ENCODE measurements at places on chromosomes 7 and 10.
A peak's percentile ranks its signal among the peaks of the same experiment; 100 is the strongest.

DNA sequence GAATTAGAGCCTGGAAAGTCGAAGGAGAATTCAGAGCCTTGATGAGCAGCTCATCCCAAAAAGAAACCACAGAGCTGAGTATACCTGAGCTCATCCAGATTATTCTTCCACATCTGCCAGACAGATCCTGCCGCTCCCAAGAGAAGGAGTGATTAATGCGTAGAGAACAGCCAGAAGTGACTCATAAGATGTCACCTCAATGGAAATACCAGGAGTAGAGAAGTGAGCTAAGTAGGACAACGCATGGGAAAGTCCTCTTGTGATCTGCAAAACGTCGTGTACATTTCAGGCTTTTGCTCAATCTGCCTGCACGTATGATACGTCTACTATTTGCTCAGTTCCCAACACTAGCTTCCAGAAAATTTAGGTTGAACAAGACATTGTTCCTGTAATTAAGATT is 230.5 kb upstream of the AUTS2 start:
- DNase-seq: no peak

- DNase-seq: no peak
Observed at GRCh38 chr7:86930554-86931307, 128.7 kb downstream of the ELAPOR2 start.

- no peak for DNase-seq
Observed at GRCh38 chr10:58780476-58780875, 267.8 kb downstream of the BICC1 start.

GRCh38 chr7:51314726-51315125 is 1.9 kb downstream of the COBL start:
- DNase-seq: peak; percentile 82

DNA sequence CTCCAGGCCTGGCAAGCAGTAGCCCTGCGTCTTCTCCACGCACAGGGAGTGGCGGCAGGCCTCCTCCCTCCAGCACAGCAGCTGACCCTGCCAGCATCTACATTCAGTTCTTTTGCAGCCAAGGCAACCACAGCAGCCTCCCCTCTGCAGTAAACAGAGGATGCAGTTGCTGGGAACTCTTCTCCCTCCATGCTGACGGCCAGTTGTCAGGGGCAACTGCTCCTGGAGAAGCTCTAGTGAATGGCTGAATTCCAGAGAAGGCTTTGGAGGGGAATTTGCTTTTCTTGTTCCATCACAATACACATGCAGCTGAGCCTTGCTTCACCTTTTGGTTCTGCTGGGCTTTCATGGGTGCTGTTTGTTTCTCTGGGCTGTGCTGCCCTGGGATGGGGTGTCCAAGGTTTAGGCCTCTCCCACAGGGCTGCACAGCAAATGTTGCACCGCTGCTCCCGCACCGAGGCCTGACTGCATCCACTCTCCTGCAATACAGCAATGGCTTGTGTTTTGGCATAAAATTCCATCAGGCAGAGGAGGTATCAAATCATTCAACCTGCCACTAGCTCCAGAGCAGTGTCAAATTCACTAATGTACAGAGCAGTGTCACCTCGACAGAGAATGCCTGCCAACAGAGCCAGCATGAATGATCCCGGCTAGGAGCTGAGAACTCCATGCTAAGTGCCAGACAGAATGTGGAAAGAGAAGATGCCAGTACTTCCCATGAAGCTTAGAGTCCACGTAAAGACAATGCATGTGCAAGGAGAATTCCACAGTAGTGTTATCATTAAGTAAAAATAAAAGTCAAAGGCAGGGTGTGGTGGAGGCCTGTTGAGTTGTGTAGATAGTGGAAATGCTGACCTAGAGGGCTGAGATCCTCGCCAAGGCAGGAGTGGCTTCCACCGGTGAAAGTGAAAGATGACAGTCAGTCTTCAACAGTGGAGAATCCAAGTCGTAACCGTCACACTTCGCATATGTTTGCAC is 399.6 kb downstream of the DPP6 start:
- no peak for DNase-seq

DNA sequence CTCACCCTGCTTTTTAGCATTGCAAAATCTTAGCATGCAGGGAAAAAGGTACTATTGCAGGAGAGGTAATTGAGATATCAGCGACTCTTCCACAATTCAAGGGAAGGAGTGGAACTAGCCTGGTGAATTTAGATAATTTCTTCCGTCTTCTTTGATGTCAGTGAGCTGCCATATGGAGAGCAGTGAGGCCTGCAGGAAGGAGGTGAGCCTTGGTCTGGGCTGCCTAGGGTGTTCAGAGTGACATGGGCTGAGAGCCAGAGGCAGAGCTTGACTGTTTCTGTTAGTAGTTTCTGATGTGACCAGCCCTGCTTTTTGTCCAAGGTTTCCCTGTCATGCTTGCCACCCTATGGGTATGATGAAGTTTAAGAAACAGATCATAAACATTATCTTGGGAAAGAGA is 28.6 kb downstream of the KAT6B start:
- DNase-seq: peak; percentile 84

GRCh38 chr10:14758994-14759664 is 15.6 kb downstream of the FAM107B start:
- DNase-seq: peak; percentile 30

- DNase-seq: no peak
Observed at GRCh38 chr10:30208330-30208729, 140.7 kb downstream of the MTPAP start.

DNA sequence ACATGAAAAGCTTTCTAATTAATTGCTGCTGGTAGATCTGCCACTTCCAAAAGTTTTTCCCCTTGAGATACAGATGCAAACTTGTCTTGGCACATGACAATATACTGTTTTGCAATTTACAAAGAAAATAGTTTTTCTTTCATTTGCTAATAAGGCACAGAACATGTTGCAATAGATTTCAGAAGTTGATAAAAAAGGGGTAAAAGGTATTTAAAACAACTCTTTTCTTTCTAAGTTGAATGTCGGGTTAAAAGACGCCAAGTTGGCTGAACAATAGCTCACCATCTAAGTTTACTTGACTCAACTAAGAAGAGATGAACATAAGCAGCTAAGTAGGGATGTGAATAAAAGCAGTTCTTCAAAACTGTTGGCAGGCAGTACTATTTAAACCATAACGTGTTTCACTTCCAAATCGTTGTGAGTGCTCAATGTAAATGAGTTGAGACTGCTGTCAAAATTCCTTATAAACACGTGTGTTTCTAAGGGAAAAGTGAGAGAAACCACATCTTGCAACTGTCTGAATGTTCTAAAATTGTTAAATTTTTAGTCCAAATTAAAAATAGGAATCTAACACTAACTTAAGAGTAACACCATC is 14.5 kb upstream of the THSD7A start:
- no peak for DNase-seq

GRCh38 chr7:76091506-76091905 is 43.6 kb downstream of the MDH2 start:
- no peak for DNase-seq

DNA sequence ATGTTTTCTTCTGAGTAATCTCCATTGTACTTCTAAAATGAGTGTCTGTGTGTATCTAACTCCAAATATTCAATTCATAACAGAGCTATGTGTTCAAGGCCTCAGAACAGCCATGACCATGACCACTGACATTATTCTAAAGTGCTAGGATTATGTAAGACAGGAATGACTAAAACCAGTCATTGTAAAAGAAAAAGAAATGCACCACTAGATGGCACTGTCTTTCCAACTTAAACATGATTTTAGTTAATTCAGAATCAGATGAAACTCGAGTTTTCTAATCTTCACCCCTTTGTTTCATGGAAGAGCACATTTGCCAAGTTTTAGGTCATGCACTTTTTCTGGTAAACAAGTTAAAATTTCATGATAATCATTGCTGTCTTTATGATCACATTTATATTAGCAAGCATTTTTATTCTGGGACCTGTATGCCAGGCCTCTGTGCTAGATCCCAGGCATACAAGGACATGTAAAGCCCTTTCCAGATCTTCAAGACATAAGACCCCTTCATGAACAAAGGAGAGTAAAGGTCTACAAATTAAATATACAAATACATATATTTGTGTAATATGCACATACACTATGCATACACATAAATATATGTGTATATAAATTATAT is 26.1 kb upstream of the RSU1 start:
- DNase-seq: peak; percentile 64

DNA sequence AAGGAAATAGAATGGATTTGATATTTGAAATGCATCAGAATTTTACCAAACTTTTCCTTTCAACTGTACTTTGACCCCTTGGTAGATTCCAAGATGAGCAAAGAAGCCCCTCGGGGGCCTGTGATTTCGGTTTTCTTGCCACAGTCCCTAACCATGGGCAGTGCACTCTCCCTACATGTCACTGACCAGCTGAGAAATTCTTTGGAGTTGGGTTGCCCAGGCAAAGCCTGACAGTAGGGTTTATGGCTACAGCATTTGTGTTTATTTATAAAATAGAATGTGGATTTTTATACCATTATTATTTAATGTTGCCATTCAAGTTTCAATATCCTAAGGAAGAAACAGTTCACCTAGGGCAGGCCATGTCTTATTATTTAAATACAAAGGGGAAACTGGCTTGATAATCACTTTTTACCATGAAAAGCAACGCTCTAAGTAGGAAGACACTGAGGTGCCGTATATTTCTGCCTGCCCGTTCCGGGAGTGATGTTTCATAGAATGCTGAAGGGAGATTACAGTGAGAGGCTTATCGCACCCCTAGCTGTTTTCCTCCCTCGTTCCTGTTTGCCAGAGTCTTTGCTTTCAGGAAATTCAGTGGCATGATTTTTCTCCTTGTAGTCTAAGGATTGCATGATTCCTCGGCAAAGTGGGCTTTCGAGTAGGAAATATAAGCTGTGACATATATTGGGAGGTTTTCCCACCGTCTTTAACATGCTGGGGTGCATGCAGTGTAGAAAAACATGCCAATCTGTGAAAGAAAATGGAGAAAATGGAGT is 35.8 kb downstream of the WIPF3 start:
- no peak for DNase-seq

DNA sequence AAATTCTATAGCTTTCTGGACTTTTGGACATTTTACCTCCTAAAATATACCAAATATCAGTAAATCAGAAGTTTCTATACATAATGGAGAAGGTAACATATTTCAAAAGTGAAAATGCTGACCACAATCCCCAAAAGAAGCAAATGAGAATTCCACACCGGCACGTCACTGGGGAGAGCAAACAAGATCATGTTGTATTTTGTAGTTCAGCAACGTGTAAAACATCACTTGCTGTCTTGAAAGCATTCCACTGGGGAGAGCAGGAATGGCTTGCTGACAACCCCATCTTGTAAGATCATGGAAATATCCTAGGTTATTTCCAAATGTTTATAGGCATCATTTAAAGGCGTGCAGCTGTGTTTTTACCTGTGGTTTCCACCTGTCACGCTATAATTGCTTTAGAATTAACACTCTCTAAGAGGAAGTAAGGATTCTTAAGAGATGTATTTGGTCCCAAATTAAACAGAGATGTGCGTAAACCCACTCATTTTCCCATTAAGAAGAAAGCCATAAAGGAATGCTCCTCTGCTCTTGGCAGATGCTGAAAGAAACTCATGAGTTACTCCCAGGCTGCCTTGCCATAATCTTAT is 397.1 kb upstream of the POT1 start:
- peak; percentile 49 for DNase-seq

DNA sequence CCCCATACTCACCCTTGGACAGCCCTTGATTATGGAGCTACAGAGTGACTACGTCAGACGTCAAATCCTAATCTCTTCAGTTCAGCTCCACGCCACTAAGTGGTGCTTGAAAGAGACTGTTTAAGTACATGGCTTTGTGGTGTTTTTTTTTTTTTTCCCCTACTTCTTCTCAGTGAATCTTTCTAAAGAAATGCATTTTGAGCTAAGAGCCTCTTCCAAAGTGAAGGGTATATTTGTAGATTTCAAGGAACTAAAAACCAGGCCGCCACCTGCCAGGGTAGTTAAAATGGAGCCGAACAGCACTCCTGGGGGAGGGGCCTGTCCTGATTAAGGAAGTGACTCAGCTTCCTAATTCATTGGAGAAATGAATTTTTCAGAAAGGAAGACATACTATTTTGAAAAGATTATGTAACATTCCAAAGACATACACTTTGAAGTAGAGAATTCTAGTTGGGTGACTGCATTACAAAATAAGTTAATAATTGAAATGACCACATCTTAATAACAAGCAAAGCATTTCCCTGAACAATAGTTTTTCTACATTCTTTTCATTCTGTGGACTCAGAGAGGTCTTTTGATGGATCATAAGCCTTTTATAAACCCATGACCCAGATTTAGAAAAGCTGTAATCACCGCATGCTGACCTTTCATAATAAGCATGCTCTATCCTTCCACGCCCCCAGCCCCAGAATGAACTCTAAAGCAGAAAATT is 20.6 kb upstream of the VPS41 start:
- peak; percentile 27 for DNase-seq

- DNase-seq: no peak
Observed at GRCh38 chr10:28054228-28054860, 55.5 kb upstream of the ODAD2 start.

DNA sequence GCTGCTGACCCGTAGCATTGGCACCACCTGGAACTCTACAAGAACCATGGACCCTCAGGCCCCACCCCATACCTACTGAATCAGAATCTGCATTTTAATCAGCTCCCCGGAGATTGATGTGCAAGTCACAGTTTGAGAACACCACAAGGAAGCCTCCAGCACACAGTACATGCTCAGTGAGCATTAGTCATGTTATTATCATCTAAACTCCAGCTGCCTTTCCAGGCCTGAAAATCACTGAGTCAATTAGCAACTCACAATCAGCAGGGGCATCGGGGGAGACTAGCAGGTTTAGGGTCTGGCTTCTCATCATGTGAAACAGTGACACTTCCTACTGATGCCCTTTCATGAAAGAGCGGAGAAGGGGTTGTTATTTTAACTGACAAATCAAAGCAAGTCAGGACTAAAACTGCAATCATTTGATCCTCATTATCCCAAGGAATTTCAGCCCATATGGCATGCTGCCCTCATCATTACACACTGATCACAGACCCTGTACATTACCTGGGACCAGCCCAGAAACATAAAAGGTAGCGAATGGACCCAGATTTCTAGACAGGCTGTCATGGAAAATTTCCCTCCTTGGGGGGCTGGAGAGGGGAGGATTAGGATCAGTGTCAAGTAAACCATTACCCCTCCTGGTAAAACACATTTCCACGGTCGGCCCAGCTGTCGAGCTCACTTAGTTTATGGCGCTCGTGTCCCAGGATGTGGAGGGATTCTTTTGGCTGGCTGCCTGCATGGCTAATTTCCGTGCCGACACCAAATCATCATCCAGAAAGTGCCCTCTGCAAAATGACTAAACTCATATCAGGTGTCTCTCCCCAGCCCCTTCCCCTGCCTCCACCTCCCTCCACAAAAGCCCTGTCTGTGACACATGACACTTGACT is 122.8 kb downstream of the PRLHR start:
- DNase-seq: peak; percentile 78

Measured in NCI-H69 (cell line).